ENCODE measurements at places on chromosomes 7 and 10.

DNA sequence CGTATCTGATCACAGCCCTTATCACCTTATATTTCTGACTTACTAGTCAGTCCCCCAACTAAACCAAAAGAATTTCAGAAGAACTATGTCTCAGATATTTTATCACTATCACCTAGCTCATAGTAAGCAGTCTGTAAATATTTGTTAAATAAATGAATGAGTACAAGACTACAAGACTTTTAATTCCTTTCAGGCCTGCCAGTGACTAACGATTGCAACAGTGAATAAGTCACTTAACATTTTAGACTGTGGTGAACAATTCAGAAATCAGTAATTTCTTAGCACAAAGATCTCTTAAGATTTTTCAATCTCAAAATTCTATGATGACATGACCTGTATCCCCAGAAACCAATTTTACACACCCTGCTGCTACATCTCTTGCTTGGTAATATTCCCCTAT, 162.2 kb downstream of the IMMP2L start:
- no peak for DNase-seq

- no peak for DNase-seq
Observed at GRCh38 chr10:13672548-13672947, 85.8 kb downstream of the PRPF18 start.

- DNase-seq: no peak
Observed at GRCh38 chr7:139720705-139721231, 57.0 kb downstream of the HIPK2 start.

GRCh38 chr10:107418085-107418806, 253.7 kb upstream of the SORCS1 start:
- no peak for DNase-seq

- no peak for DNase-seq
Observed at GRCh38 chr10:45282061-45282460, 33.3 kb downstream of the OR13A1 start.

GRCh38 chr10:34297541-34298345, 517.4 kb downstream of the PARD3 start:
- no peak for DNase-seq

DNA sequence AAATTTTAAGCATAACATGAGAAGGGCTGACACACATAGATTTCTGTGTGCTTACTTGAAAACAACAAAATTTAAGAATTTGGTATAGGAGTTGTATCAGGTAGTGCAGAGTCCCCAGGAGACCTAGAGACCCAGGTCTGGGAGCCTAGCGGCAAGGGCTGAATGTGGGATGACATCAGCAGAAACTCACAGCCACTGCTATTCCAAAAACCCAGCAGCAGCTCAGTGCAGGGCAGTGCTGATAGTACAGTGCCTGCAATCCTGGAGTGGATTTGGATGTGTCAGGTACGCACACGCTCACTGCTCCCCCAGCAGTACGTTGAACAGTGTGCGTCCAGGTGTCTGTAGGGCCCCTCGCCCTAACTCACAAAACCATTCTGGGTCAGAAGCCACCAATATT, 87.1 kb downstream of the EGFR start:
- no peak for DNase-seq

GRCh38 chr10:32548208-32548607, 102.3 kb downstream of the CCDC7 start:
- no peak for DNase-seq

DNA sequence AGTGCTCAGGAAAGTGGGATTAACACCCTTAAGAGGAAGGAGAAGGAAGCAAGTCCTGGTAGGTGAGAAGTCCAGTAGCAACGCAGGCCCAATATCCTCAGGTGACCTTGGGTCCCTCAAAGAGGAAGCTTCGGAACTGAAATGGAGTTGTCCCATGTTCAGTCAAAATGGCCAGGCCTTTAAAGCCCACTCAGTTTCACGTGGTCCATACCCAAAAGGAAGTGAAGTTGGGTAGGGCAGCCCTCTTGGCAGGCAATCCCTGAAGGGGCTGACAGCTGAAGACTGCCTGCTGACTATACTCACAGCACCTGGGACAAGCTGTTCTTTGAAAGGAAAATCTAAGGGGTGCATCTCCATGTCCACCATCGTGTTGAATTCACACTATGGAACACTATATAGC, 3.0 kb downstream of the GSAP start:
- DNase-seq: no peak

GRCh38 chr7:158602041-158602440, 14.4 kb upstream of the PTPRN2 start:
- DNase-seq: no peak

- DNase-seq: no peak
Observed at GRCh38 chr7:141956084-141956483, 9.3 kb upstream of the CLEC5A start.

DNA sequence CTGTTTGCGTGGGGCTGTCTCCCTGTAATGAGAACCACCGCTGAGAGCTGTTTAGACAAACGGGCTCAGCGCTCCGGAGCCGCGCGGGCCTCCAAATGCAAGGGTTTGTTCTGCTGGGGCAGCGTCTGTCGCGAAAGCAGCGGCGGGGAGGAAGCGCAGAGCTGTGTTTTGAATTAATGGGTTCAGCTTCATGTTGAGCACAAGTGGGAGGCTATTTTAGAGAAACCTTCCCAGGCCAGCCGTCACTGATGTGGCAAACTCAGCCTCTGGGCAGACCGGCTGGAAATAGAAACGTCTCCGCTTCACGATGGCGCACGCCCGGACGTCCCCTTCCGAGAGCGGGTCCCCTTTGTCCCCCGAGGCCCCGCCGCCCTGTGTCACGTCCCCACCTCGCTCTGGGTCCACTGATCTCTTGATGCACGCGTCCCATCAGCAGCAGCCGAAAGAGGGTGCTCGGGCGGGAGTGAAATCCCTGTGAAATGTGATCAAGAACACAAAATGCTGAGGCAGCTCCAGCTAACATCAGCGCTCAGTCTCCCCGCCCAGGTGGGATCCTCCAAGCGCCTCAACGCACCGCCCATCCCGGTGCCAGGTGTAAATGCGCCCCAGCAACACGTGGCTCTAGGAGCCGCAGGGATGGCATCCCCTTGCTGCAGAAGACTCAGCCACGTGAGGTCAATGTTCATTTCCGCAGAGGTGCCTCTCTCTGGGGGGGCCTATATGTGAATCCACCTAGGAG, 44.9 kb downstream of the BAMBI start:
- DNase-seq: no peak
